Purkinje cell (primary cell): ENCODE measurements at places on chromosomes 12 and 14. TPM values are rescaled to one million over a fixed set of nuclear protein-coding genes. Genes with fewer than 3 reads are reported as not detected.

The OSBPL8 gene
- polyA plus RNA-seq, result 24.6 and 38.9 TPM in 2 replicates

The KCNK10 gene
- 1.1 TPM in 1 of 2 replicates, not detected in the other for polyA plus RNA-seq

The KLRG1 gene
- polyA plus RNA-seq, result 2.8 and 11.9 TPM in 2 replicates

The RIPK3 gene
- polyA plus RNA-seq, result not detected in 2 replicates
